ENCODE measurements at places on chromosomes 2 and 18. TPM values are rescaled to one million over a fixed set of nuclear protein-coding genes. Genes with fewer than 3 reads are reported as not detected.

DNA sequence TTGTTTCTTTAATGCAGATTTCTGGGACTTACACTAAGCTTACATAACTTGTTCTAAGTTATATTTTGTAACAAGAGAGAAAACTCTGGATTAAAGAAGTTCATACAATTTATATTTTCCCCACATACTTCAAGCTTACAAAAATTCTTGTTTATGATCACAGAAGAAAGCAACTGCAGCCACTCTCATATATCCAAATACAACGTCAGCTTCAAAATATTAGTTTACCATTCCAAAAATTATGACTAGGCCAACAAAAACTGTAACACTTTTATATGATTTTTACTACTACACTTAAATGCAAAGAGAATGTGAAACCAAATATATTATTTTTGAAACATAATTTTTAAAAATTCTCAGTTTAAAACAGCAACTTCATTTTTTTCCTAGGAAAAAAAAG, 30.9 kb downstream of the LPIN2 start:
- DNase-seq, result no peak

- DNase-seq, result no peak
These were observed 105.8 kb downstream of the SPP2 start for GRCh38 chr2:234156326-234156725.

The OST4 gene
- total RNA-seq, result 249 TPM

The DPP4 gene
- 199 TPM for total RNA-seq

The NCKAP5 gene
- 3.8 TPM for total RNA-seq

- DNase-seq, result no peak
These were observed 1.4 kb downstream of the IHH start for GRCh38 chr2:219059375-219059724.

GRCh38 chr2:43065871-43066270, 160.5 kb downstream of the ZFP36L2 start:
- no peak for DNase-seq

The PLCD4 gene
- 0.26 TPM for total RNA-seq

The SOCS6 gene
- total RNA-seq, result 19.0 TPM

DNA sequence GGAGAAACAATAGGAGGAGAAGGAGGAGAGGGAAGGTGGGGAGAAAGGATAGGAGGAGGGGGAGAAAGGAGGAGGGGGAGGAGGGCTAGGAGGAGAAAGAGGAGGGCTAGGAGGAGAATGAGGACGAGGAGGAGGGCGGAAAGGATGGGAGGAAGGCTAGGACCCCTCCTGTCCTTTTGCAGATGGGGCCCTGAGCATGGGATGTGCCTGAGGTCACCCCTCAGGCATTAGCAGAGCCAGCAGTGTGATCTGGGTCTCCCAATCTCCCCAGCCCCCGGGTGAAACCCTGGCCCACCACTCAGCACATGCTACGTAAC, 601 bp upstream of the ANO7 start:
- no peak for DNase-seq

The FAM117B gene
- 9.8 TPM for total RNA-seq

DNA sequence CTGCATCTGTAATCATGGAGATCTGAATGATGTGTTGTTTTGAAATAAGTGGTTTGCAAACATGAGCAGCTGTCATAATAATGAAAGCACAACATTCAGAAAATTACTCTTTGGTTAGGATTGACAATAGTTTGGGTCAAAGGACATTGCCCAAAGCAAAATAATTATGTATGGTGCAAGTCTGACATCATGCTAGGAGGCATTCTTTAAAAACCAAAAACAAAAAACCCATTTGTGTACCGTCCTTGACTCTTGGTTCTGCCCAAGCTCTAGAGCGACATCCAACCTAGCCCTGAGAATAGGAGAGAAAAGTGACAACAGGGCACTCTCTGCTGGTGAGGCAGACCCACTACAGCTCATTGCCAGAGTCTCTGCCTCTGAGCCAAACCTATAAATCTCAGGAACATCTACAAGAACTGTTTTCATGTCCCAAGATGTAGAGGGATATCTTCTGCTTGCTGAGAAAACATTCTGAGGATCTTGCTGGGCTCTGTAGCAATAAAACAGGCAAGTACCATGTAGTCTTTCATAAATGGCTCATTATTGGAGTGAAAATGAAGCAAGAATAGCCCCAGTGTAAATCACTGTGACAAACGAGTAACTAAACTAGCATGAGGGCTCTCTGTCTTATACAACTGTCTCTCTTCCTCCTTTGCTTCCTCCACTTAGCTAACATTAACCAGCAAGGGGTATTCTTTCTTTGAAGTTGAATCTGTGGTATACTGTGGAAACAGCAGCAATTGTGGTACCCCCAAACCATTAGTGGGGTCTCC, 266.8 kb upstream of the CXCR4 start:
- DNase-seq, result no peak

The HOXD13 gene
- not detected for total RNA-seq

The ADGRF3 gene
- total RNA-seq, result 0.09 TPM

- DNase-seq, result no peak
These were observed 240.4 kb downstream of the MBD2 start for GRCh38 chr18:53984021-53984420.

The ZNF804A gene
- not detected for total RNA-seq

DNA sequence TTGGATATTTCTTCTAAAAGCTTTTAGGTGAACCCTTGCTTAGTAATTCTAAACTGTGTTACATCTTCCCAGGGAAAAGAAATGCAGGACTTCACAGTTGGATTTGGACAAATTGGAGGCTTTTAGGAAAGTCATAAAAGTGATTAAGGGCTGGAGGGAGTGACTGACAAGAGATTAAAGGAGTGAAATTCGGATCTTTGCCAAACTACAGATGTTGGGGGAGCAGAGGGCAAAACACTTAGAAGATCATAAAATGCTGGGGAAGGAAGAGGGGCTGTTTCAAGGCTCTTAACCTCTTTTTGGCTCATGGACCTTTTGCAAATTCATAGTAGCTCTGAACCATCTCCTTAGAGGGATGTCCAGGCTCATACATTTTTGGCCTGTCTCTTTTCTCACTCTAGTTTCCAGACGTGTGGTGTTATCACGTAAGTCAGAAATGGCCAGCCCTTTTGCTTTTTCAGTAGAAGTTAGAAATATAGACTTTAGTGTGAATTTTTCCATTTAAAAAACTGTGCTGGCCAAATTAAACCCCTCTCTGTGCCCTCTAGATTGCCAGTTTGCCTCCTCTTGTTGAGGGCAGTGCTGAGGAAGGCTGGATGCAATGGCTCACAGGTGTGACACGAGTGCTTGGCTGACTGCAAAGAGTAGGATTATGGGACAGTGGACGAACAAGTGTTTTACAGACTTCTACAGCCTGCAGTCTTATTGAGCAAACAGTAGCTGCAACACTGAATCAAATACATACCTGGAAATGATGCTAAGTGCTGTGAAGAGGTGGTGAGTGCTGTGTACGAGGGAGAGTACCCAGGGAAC, 109.9 kb downstream of the LYPD6B start:
- no peak for DNase-seq

DNA sequence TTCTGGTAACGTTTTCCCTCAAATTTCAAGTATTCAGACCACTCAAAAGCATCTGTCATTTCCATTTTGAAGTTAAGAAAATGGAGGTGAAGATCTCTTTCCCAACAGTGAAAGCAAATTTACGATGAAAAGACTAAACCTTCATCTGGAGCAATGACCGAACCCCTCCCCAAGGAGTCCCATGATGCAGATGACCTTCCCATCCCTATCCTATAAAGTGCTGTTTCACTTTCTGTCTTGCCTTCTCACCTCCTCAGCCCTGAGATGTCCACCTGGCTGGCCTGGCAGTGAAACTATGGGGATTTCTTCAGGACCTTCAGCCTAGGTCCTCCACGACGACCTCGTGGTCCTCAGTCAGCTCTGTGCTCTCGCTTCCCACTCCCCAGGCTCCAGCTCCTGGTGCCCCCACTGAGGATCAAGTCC, 925 bp upstream of the NPC1 start:
- no peak for DNase-seq

The SYT4 gene
- not detected for total RNA-seq

The LIMS4 gene
- total RNA-seq, result 2.4 TPM

- DNase-seq, result no peak
These were observed 84.4 kb upstream of the CD28 start for GRCh38 chr2:203621981-203622515.

The RGPD6 gene
- total RNA-seq, result 39.4 TPM

GRCh38 chr2:55581435-55581834, 36.0 kb downstream of the PPP4R3B start:
- peak; percentile 27 for DNase-seq

DNA sequence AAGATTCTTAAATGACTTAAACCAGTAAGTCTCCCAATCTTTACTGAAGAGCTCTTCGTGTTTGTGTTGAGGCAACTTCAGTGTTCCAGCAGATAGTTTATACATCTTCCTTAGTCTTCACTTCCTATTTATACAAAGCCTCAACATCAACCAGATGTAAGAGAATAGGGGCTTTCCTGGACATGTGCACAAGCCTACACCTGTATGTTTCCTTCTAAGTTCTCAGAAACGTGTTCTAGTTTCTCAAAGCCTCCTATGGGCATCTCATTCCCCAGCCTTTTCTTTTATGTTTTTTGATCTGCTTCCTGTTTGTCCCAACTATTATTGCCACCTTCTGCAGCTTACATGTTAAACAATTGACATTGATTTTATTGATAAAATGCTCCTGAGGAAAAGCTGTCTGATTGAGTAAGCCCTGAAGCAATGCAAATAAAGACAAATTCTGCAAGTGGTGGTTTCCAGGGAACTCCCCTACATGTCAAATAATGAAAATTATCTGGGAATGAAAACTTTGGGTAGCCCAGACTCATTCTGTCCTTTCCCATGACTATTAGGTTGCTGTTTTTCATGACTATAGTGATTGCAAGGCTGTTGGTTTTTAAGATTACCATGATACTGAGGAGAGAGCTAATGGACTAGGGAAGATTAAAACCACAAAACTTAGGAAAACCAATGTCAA, 663.3 kb upstream of the ACVR2A start:
- no peak for DNase-seq

The NEU2 gene
- total RNA-seq, result not detected

The SCN9A gene
- 14.3 TPM for total RNA-seq

DNA sequence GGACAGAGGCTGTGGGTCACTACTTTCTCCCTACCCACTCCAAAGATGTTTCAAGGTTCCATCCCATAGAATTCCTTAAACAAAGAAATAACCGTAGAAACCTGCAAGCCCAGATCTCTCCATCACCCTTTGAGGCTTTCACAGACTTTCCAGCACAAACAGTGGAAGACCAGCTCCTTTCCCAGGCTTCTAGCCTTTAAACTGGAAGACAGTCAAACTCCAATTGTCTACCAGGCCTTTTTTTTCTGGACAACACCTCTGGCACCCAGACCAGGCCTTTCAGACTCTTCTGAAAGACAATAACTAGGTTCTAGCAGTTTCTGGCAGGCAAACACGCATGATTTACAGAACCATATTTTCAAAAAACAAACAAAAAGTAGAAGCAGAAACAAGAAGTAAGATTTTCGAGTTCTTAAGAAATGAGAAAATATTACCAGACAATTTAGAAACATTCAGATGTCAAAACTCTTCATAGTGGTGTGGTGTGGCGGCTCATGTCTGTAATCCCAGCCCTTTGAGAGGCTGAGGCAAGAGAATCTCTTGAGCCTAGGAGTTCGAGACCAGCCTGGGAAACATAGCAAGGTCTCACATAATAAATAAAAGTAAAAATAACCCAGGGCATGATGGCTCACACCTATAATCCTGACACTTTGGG, 106.8 kb upstream of the MSH2 start:
- no peak for DNase-seq
